ENCODE measurements at places on chromosomes 12 and 14.

GRCh38 chr12:130288206-130288605, 49.5 kb upstream of the PIWIL1 start:
- no peak for DNase-seq

GRCh38 chr14:77058117-77058516, 29.6 kb upstream of the IRF2BPL start:
- DNase-seq = no peak

DNA sequence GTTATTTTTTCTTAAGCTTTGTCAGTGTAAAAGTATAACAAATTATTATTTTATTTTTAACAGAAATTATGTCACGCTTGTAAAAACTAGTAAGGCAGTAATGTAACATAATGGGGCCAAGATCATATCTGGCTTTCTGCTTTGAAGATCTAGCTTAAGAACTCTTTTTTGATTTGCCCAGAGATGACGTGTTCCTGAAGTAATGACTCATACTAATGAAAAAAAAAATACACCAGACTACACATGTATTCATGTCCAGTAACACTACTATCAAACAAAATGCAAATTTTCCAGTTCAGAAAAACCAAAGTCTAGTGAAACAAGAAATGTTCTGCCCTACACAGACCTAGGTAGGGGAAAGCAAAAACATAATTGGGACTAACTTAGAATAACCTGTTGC, 432.2 kb upstream of the ATXN7L3B start:
- DNase-seq = no peak

DNA sequence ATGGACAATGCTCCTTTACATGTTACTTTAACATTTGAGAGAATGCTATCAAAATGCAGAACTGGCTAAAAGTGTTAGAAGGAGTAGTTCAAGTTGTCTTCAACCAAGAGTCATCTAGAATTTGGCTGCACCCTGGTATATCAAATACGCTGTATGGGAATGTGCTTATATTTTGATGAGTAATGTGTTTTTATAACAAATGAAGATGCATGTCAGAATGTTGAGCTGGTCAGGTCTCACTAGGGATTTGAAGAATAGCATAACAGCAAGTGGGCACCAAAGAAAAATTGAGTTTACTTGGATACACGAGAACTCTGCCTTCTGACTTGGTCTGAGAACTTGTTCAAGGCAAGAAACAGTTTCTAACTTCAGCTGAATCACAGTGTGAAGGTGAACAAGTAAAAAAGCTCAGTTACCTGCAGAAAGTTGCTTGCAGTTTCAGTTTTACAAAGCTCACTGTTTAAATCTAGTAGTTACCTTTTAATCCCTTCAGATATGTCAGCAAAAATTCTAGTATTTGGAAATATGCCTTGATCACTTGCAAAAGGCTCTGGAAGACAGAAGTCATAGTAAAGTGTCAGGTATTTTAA, 82.3 kb downstream of the PDE3A start:
- DNase-seq = no peak

- no peak for DNase-seq
These were observed at the start of gene CYP27B1 for GRCh38 chr12:57766464-57767304. Gene CYP27B1 (minus strand): TSS chr12:57767078. CDS start chr12:57767041, 37 bp downstream.

All from endothelial cell (in vitro differentiated cells).